Bronchial smooth muscle cell (primary cell): ENCODE measurements at places on chromosomes 3 and 15. TPM values are rescaled to one million over a fixed set of nuclear protein-coding genes. Genes with fewer than 3 reads are reported as not detected.

Gene RTP3
- not detected in 2 replicates for total RNA-seq

Gene CPN2
- total RNA-seq = not detected in 2 replicates

Gene GOLGA6L4
- total RNA-seq = 0.86 and 1.1 TPM in 2 replicates

Gene SMAD6
- total RNA-seq = 24.9 and 37.2 TPM in 2 replicates

Gene CFAP100
- not detected in 2 replicates for total RNA-seq

Gene ZNF80
- total RNA-seq = not detected in 2 replicates

Gene MKRN2OS
- not detected in 2 replicates for total RNA-seq

Gene GSK3B
- 26.4 and 27.1 TPM in 2 replicates for total RNA-seq

Gene TLR9
- total RNA-seq = under 0.01 and 0.09 TPM in 2 replicates

Gene PML
- 15.8 and 16.4 TPM in 2 replicates for total RNA-seq

Gene STT3B
- 143 and 211 TPM in 2 replicates for total RNA-seq
